H54 (cell line): ENCODE measurements at places on chromosomes 3 and 15.

- DNase-seq: no peak
Observed at GRCh38 chr3:124007186-124007585, 15.3 kb upstream of the ROPN1 start.

GRCh38 chr3:57840473-57840872 lies 84.4 kb downstream of the SLMAP start:
- DNase-seq: no peak

- no peak for DNase-seq
Observed at GRCh38 chr15:39741258-39741657, 41.4 kb downstream of the FSIP1 start.

DNA sequence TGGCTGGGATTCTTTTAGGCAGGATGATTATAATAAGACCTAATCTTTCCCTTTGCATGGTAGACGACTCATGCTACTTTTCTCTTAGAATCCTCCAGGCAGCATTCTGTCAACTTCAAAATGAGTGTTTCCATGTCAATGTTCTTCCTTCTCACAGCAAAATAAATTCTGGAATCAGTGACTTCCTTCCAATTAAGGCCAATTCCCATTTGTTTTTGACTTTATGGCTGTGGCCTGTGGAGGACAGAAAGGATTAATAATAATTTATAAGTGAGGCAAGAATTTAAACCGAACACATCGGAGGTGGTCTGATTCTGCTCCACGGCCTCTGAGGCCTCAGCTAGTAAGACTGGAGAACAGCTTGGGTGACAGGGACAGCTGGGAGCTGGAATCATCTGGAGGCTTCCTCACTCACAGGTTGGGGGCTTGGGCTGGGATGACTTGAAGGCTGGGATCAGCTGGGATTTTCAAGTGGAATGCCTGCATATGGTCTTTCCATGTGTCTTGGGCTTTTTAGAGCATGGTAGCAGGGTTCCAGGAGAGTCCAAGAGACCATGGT lies 241.8 kb upstream of the MCTP2 start:
- DNase-seq: no peak

GRCh38 chr3:156793851-156794250 lies 32.3 kb upstream of the LEKR1 start:
- DNase-seq: no peak

- no peak for DNase-seq
Observed at GRCh38 chr15:28995705-28996104, 109.9 kb downstream of the APBA2 start.
